GDM1 (cell line): ENCODE measurements at places on chromosomes 7 and 10.

GRCh38 chr10:86798611-86799010 is 42.2 kb downstream of the BMPR1A start:
- DNase-seq, result no peak

- no peak for DNase-seq
These were observed 116.3 kb downstream of the WDFY4 start for GRCh38 chr10:48801001-48801421.

- DNase-seq, result no peak
These were observed 244.2 kb downstream of the ELFN1 start for GRCh38 chr7:1914321-1914720.

DNA sequence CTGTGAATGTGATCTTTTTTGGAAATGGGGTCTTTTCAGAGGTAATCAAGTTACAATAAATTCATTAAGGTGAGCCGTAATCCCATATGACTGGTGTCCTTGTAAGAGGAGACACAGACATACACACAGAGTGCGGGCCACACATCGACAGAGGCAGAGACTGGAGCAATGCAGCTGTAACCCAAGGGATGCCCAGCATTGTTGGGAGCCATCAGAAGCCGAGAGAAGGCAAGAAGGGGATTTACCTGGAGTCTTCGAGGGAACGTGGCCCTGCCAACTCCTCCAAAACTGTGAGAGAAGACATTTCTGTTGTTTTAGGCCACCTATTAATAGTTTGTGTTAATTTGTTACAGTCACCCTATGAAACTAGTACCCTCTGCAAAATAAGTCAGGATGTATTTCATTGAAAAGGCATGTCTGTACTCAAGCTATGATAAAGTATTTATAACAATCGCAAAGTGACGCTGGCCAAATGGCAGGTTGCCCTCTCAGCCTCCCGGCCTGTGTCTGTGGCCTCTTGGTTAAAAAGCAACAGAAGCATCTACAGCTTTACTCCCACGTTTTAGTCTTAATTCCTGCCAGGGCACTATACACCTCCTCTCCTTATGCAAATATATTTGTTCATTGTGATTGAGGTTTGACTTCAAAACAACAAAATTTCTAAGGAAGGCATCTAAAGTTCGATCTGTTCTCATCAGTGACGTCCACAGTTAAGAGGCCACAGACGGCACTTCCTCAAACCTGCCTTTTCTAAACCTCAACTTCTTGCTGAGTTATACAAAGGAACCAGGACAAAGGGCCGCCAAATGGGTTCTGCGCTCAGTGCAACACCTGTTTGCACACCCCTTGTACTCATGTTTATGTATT is 46.8 kb downstream of the HIPK2 start:
- no peak for DNase-seq

- DNase-seq, result no peak
These were observed 44.0 kb upstream of the ANK3 start for GRCh38 chr10:60433684-60434083.
